ENCODE measurements at places on chromosomes 5 and 9.

GRCh38 chr5:71454913-71455312 lies 538 bp upstream of the BDP1 start:
- no peak for DNase-seq

DNA sequence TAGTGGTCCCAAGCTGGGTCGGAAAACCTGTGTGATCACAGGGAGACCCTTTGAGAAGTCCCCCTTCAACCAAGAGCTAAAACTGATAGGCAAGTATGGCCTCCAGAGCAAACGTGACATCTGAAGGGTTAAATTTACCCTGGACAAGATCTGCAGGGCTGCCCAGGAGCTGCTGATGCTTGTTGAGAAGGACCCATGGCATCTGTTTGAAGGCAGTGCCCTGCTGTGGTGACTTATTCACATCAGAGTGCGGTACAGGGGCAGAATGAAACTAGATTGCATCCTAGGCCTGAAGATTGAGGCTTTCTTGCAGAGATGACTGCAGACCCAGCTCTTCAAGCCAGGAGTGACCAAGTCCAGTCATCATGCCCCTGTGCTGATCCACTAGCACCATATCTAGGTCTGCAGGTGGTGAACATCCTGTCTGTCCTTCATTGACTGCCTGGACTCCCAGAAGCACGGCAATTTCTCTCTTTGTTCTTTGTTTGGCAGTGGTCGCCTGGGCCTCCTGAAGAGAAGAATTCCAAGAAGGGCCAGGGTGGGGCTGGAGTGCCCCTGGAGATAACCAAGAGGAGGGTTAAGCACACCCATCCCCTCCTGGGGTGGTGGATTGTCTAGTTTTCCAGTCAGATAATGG lies 25.7 kb upstream of the CHD1 start:
- no peak for DNase-seq

GRCh38 chr5:75202935-75203334 lies 33.7 kb downstream of the ANKRD31 start:
- DNase-seq: no peak

DNA sequence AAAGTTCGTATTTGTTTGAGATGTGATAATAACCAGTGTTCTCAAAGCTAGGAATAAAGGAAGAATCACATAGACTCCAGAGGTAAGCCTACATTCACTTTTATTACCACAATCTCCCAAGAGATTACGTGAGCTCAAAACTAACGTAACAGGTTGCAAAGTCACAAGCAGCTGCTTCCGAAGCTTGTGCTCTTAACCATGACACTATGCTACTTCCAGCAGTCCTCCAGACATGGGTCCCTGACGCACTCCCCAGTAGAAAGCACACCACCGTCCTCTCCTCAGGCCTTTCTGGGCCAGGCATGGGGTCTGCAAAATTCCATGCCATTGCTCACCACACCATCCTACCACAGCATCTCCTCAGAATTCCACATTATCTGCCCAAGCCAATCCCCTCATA lies 84.6 kb downstream of the PAX5 start:
- DNase-seq: no peak

GRCh38 chr5:101611039-101611438 lies 685.0 kb downstream of the SLCO4C1 start:
- no peak for DNase-seq

- DNase-seq: no peak
These were observed 54.2 kb upstream of the NCS1 start for GRCh38 chr9:130117816-130118632.

GRCh38 chr9:98907055-98907454 lies 36.7 kb upstream of the COL15A1 start:
- no peak for DNase-seq

GRCh38 chr9:96256800-96257199 lies 45.2 kb downstream of the HSD17B3 start:
- DNase-seq: peak; percentile 85

GRCh38 chr9:123796094-123796493 lies 133.8 kb downstream of the DENND1A start:
- DNase-seq: no peak

DNA sequence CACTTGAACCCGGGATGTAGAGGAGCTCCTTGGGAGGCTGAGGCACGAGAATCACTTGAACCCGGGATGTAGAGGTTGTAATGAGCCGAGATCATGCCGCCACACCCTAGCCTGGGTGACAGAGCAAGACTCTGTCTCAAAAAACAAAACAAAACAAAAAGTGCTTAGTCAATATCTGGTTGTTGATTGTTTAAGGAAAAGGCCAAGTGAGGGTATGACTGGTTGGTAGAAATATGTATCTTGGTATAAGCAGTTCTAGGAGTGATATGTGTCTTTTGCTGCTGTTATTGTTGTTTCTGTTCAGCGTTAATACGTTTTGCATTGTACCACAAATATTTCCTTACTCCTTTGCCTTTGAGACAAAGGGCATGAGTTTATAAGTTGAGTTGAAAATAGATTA lies 210.7 kb upstream of the DMRT1 start:
- no peak for DNase-seq
